Glutamatergic neuron (in vitro differentiated cells): ENCODE measurements at places on chromosomes 5 and 9. TPM values are rescaled to one million over a fixed set of nuclear protein-coding genes. Genes with fewer than 3 reads are reported as not detected.

Gene PCDHA4
- 29.7 TPM for total RNA-seq

Gene SLC36A3
- total RNA-seq: not detected

Gene TOMM5
- total RNA-seq: 52.4 TPM

Gene SMIM33
- not detected for total RNA-seq

Gene ADAMTSL1
- 0.91 TPM for total RNA-seq

Gene GABRA6
- not detected for total RNA-seq

Gene IL3
- total RNA-seq: not detected
